ENCODE measurements at places on chromosomes 3 and 15.
A peak's percentile ranks its signal among the peaks of the same experiment; 100 is the strongest.

DNA sequence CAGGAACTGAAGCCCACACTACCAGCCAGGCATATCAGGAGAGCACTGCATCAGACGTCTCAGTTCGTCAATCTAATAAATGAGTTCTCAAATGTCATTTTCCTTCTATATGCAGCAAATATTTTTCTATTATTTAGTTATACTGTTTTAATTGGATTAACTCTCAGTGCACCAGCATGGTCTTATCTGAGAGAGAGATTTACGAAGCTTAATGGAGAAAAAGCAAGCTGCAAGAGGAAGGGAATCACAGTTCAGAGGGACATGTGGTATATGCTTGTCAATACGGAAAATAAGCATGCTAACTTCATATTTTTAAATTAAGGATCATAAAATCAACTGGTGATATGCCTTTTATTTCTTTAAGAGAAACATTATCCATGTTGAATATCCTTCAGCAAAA is 213.1 kb upstream of the NECTIN3 start:
- no peak for DNase-seq

GRCh38 chr3:186025161-186025560 is 83.7 kb downstream of the ETV5 start:
- DNase-seq = no peak

- DNase-seq = no peak
These were observed 25.1 kb upstream of the TNIK start for GRCh38 chr3:171485338-171485737.

GRCh38 chr15:25947323-25948314 is 84.5 kb upstream of the ATP10A start:
- DNase-seq = peak; percentile 23

GRCh38 chr3:123098426-123099330 is 31.9 kb downstream of the PDIA5 start:
- no peak for DNase-seq

DNA sequence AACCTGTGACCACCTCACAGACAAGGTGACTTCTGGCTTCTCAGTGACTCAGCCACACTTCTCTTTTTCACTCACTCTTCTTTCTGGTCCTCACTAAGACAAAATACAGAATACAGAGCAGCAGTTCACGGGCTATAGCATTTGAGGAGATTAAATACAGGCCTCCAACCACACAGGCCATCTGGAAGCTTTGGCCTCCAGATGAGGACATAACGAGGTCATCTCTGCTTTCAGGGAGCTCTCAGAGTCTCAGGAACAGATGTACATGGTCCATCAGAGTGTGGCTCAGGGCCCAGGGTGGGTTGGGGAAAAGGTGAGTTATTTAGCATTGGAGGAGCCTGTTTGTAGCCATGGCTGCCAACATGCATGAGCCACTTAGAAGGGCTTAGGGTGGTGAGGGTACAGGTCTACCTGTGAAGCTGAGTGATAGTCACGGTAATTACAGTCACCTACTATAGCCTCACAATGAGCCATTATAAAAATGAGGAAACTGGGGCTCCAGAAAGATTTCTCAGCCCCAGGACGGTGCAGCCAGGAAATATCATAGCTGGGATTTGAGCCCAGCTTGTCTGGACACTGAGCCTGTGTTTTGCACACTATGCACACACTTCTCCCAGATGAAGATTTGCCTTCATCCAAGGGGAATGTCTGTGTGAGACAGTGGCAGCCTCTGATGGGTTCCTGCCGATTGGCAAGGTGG is 159.8 kb upstream of the CTDSPL start:
- no peak for DNase-seq

DNA sequence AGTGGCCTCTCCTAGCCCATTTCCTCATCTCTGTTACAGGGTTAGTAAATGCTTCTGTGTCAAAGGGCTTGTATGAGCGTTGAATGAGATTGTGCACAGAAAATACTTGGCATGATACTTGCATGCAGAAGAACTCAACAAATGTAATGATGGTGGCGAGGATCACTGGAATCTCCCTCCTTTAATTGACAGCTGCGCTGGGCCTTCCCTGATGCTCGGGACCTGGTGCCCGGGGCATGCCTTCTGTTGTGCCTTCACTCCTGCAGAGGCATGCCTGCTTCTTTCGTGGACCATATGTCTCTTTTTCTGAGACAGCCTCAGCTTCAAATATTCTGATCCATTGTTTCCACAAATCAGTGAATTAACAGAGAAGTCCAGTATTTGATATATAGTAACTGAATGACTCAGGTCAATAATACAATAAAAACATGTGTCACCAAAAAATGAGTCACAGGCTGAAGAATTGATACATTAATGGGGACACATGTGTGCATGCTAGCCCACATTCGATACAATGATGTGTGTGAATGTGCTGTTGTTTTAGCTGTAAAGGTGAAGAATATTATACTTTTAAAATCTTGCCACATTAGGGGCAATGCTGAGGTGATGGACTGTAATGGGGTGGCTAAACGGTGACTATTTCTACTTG is 243.3 kb upstream of the TBL1XR1 start:
- no peak for DNase-seq

- DNase-seq = peak; percentile 37
These were observed 137.4 kb downstream of the SERPINI1 start for GRCh38 chr3:167872941-167873340.

GRCh38 chr3:96813134-96813819 is 1.1 kb upstream of the EPHA6 start:
- DNase-seq = peak; percentile 27

- DNase-seq = no peak
These were observed at the start of gene SEMA6D for GRCh38 chr15:47717036-47717612. SEMA6D (plus strand) TSS chr15:47717505; CDS start chr15:47759799, 42,294 bp downstream.

DNA sequence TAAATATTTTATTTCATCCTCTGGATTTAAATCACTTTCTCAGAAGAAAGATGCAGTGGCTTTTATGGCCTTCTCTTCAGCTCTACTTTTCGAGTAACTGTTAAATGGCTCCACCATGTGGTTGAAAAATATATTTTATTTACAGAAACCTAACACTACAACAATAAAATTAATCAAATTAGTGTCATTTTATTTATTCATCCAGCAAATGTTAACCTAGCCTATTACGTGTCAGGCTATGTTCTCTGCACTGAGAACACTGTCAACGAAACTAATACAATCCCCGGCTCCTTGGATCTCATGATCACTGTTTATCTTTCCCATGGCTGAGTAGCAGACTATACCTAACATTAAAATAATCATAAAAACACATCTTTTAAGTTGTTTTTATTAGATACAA is 148.0 kb upstream of the OSTN start:
- peak; percentile 53 for DNase-seq

DNA sequence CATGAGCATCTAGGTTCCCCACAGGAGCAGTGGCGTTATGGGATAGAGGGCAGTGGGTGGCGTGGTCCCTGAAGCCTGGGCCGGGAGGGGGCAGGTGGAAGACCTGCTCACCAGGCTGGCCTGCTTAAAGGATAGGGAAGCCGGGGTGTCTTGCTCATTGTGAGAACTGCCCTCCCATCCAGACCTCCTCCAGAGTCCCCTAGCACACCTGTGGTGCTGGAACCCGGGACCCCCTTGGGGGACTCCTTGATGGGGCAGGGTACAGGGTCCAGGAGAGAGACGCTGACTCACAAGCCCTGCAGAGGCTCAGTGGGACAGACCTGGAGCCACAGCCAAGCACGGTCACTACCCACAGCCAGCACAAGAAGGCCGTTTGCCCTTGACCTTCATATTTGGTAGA is 2.8 kb upstream of the RHCG start:
- no peak for DNase-seq

GRCh38 chr15:67547064-67547463 is 4.6 kb downstream of the MAP2K5 start:
- no peak for DNase-seq

DNA sequence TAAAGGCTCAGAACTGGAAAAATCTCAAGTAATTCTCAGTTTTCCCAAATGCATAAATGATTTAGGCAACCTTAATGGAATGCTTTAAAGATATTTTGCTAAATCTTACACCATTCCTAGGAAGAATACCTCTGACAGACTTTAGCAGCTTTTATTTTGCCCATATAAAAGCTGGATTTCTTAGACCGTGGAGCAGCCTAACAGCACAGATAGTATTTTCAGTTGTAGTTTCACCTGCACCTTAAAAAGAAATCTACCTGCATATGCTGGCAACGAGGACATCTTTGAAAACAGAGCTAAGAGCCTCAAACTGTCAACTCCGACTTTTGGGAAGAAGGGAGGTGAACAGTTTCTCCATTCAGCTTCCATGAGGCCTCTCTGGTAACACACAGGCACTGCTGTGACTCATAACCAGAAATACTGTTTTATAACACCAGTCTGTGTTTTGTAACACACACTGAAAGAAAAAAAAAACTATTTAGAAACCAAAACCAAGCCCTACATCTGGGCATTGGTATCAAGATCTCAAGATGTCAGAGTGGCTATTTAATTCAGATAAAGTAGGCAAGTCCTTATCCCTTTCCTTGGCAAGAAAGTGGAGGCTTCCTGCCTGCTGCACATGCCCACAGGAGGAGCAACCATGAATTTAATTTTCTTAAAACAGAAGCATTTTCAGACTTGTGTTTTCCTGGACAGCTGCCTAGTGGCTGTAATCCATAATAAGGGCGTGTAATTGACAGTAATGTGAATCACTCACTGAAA is 181.5 kb upstream of the ICE2 start:
- DNase-seq = peak; percentile 43

- DNase-seq = no peak
These were observed 45.5 kb downstream of the SUCNR1 start for GRCh38 chr3:151919030-151919328.

DNA sequence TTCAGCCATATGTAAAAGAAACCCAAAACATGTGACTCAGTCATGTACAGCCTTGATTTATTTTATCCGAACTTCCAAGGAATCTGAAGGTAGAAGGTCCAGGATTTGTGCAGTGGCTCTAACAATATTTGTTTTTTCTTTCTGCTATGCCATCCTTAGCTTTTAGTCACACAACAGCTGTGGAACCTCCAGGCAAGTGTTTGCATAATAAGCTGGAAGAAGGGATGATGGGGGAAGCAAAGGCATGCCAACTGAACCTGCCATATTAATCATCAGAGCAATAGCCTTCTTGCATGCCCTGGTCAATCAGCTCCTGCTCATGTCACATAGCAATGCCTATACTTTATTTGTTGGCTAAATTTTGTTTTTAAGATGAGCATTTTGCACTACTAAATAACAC is 444.7 kb upstream of the ARPP21 start:
- no peak for DNase-seq

DNA sequence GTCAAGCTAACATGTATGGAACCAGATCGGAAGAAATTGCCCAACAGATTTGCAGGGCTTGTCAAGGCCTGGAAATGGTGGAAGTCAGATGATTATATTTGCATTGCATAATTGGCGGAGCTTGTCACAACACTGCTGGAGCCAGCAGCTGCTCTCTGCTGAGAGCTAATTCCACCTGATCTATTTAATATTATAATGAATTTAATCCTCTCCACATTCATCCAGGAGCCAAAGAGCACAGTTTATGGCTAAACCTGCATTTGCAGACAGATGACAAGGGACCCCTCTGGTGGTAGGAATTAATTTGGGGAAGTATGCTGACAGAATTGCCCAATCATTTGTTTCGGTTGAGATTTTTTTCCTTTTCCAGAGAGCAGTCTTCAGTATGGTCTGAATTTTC is 730.2 kb downstream of the TUSC7 start:
- peak; percentile 62 for DNase-seq

GRCh38 chr3:195012100-195012499 is 258.9 kb downstream of the XXYLT1 start:
- DNase-seq = no peak

GRCh38 chr3:40097131-40098117 is 212.1 kb upstream of the EIF1B start:
- no peak for DNase-seq

DNA sequence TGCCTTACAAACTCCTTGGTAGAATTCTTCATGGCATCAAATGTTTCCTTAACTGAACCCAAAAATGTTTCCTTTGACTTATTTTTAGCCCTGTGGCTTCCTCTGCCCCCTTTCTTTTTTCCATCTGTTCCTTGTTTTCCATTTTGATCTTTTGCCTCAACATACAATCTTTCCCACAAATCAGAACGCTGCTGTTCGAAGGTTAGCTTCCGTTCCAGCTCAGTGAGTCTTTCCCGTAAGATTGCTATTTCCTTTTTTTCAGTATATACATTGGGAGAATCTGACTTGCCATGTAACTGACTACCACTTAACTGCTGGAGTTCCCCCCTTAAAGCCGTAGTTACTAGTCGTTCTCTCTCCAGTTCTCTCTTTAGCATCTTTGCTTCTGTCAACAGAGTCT is 41.2 kb downstream of the PIGB start:
- DNase-seq = peak; percentile 9

GRCh38 chr15:70516408-70517193 is 246.8 kb downstream of the UACA start:
- DNase-seq = no peak

Data from suppressor macrophage treated with lipopolysaccharide for 1 hour (primary cell).